ENCODE measurements at places on chromosomes 2 and 18. TPM values are rescaled to one million over a fixed set of nuclear protein-coding genes. Genes with fewer than 3 reads are reported as not detected.
A peak's percentile ranks its signal among the peaks of the same experiment; 100 is the strongest.

- no peak for DNase-seq
These were observed 223.9 kb downstream of the LDLRAD4 start for GRCh38 chr18:13442451-13442850.

DNA sequence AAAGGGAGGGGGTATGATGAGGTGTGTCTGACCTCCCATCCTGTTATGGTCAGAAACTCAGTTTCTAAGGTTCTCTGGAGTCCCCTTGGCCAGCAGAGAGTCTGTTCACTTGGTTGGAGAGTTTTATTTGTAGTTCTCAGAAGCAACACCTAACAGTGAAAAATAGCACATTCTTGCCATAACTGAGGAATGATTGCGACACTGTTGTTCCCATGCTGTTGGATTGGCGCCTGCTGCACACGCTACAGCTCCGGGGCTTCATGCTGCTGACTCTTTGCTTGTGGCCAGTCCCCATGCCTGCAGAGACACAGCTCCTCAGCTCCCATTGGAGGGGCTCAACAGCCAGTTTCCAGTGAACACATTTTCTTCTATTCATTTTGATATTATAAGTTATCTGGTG, 42.1 kb downstream of the TPGS2 start:
- no peak for DNase-seq

Gene NEB
- 2.2 TPM for total RNA-seq

- no peak for DNase-seq
These were observed 4.0 kb downstream of the SNORC start for GRCh38 chr2:232873909-232874641.

DNA sequence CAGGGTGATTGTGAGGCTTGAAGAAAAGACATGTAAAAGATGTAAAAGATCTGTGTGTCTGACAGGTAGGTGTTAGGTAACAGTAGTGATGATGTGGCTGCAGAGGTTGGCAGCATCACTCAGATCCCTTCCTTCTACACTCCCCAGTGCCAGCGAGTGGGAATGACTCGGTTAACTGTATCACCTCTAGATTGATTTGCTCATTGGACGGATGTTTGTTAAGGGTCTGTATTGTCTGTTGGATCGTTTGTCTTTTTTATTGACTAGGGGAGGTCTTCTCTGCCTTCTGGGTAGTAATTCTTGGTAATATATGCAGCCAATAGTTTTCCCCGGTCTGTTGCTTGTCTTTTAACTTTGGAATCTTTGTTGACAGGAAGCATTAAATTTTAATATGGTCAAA, 44.8 kb upstream of the CNGA3 start:
- no peak for DNase-seq

DNA sequence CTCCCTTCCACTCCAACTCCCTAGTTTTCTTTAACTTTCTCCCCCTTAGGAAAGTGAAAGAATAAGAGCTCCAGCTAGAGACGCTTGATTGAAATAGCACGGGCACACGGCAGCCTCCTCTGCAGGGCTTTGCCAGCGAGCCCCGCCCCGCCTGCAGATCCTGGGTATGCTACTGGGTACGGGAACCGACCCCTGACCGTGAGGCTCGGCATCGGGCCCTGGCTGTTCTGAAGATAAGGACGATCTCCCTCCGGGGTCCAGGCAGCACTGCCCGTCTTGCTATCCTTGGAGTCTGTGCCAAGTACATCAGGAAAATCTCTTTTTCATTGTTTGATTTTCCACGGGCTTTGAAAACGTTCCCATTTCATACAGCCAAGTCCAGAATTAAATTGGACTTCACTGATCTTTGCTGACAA, 284.5 kb downstream of the MTX2 start:
- DNase-seq, result no peak

Gene IL18RAP
- not detected for total RNA-seq

- DNase-seq, result peak; percentile 68
These were observed 164.2 kb downstream of the CDH19 start for GRCh38 chr18:66439670-66440069.

GRCh38 chr2:88054782-88055370, 707 bp downstream of the KRCC1 start:
- DNase-seq, result no peak

GRCh38 chr2:42495234-42495581, 1.4 kb upstream of the KCNG3 start:
- DNase-seq, result no peak

Gene PID1
- total RNA-seq, result 1.8 TPM

Gene SCN9A
- total RNA-seq, result 30.1 TPM

Gene APLF
- total RNA-seq, result 3.9 TPM

DNA sequence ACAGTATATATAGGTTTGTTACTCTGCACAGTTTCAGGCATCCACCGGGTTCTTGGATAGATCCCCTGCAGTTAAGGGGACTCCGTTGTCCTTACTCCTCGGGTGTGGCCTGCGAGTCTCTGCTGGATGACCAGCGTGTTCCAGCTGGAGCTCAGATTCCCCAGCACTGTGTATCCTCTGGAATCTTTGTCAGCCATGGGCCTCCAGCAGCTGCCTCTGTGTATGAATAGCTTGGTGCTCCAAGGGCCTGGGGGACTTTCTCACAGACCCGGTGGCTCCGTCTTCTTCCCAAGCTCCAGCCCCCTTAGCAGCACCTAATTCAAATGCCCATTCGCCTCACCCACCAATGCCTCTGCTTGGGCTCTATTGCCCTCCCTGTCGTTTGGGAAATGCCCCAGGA, 6.3 kb downstream of the ANO7 start:
- DNase-seq, result no peak

Gene CTNNA2
- total RNA-seq, result not detected

GRCh38 chr2:240993446-240994170, 4.8 kb upstream of the SNED1 start:
- DNase-seq, result peak; percentile 90

Data from chondrocyte (in vitro differentiated cells).